PC-9 (cell line): ENCODE measurements at places on chromosomes 2 and 18.

DNA sequence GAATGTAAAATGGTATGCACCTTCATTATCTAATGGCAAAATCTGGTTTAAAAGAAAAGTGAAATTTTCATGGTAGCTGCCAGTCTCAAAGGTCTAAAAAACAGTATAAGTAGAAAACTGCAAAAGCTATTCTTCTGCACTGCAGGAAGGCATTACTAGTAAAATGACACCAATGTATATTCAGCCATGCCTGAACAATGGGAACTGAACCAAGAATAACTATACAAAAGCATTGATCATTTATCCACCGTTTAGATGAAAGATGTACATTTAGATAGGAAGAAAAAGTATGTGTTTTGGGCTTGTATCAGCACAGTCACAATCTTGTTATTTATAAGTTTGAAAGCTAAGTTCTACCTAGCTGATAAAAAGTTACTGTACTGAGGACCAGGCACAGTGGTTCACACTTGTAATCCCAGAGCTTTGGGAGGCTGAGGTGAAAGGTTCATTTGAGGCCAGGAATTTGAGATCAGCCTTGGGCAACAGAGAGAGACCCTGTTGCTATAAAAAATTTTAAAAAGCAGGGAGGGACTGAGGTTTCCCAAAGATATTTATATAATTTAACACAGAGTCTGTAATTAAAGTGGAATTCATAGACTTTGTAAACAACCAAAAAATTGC is 163.1 kb upstream of the WDSUB1 start:
- no peak for DNase-seq

DNA sequence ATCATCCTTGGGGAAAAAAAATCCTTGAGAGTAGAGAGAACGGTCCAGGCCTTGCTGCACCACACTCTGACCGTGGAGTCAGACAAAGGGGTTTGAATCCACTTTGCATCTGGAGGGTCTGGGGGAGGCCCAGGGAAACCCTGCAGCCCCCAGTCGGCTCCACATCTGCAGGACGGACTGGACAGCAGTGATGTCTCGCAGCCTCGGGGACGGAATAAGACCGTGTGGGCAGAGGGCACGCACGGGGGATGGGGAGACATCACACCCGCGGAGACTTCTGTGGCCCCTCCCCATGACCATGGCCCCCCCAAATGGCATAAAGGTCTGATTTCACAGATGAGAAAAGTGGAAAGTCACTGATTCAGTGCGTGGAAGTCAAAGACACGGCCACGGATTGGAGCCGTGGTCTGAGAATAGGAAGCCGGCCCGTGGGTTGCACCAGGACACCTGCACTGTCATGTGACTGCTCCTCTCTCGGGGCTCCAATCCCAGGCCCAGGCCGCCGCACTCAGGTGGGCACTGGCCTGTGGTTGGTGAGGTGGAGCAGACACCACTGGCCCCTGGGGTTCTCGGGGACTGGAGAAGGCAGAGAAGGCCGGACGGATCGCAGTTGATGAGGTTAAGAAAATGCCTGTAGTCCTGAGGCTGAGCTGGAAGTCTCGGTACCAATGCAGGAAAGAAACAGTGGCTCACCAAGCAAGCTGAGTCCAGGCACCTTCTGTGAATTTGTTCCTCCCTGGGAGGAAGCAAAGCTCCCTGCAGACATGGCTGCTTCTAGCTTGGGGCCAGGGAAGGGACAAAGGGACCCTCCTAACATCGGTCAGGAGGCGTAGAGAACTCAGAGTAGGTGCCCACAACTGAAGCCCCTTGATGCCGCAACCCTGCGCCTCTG is 61.8 kb downstream of the RTP5 start:
- no peak for DNase-seq

DNA sequence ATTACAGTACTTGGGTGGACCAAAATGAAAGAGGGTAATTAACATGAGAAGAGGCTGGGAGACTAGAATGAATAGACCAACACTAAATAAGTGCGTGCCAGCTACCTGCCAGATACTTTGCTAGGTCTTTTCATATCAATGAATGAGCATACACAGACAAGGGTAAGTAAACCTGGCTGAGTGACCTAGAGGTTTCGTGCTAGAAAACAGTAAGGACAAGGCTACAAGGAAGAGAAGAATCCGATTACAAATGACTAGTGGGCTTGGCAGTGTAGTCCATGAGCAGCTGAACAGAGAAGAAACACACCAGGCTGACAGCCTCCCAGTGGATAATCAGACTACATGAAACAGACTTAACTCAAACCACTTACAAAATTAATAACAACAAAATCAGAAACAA is 64.6 kb downstream of the THADA start:
- DNase-seq: no peak

DNA sequence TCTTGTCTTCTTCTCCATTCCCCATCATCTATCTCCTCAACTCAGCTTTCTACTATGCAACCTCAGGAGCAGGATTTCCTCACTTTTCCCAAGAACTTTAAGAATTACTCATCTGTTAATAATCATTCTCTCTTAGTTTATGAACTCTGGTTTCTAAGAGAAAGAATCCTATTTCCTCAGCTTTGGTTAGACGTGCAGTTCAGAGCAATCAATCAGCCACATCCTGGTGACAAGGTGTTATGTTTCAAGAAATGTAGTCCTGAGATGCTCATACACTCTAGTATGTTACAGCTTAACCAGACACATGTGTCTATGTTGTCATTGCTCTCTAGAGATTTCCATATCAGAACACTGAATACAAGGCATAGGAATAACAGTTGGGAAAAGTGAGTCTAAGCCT is 277.9 kb downstream of the MBD2 start:
- DNase-seq: no peak
